ENCODE measurements at places on chromosomes 12 and 14.

GRCh38 chr14:64801800-64802199 lies 77.9 kb downstream of the SPTB start:
- no peak for DNase-seq

- no peak for DNase-seq
Observed at GRCh38 chr14:30621354-30621939, 672 bp upstream of the SCFD1 start.

GRCh38 chr12:116958402-116959197 lies 47.9 kb downstream of the FBXW8 start:
- no peak for DNase-seq

DNA sequence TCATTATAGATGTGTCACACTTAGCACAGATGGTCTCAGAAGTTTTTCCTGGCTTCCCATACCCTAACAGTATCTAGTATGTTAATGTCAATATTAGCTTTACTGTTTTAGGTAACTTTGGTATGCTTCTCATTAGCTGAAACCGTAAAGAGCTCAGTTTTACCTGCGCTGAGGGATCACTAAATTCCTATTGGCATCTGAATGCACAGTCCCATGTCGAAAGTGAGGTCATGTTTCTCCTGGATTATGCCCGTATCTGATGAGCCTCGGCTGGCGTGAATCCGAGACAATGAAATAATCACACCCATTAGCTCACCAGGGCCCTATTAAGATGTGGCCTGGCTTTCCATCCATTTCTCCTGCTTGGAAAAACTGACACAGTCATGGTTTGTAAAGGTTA lies 418.2 kb downstream of the ZFP36L1 start:
- no peak for DNase-seq

GRCh38 chr12:103494734-103495468 lies 867 bp downstream of the C12orf42 start:
- DNase-seq, result no peak

- DNase-seq, result no peak
Observed at GRCh38 chr14:80638620-80639515, 302.7 kb downstream of the CEP128 start.

DNA sequence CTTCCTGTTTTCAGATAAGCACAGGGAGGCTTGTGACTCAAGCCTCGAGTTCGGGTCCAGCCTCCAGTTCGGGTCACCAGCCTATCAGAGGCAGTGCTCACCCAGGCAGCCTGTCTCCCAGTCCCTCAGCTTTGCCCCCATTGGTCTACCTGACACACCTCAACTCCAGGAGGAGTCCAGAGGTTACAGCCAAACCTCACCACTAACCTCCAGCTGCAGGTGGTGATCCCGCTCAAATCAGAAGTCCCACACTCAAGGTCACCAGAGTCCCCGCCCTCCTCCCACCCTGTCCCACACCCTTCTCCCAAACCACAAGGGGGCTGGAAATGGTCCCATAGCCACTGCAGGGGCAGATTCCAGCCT lies 42.1 kb downstream of the KDM2B start:
- no peak for DNase-seq

- no peak for DNase-seq
Observed at GRCh38 chr14:104717646-104718045, 6.4 kb upstream of the ADSS1 start.

DNA sequence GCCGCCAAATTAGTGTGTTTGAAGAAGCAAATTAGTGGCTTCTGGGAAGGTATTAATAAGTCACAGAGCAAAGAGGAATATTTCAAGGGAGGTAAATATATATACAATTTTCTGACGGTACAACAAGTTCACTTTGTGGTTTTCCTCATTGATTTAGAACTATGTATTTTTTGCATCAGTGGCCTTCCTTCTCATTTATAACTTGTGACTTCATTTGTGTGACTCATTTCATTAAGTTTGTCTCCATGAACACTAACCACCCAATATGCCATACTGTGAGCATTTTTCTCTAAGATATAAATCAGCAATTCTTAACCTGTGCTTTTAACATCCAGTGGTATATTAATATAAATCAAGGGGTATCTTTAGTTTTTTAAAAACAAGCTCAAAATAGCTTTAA lies 29.3 kb upstream of the ARHGAP5 start:
- no peak for DNase-seq

- DNase-seq, result no peak
Observed at GRCh38 chr12:54060975-54061778, 7.5 kb downstream of the HOXC4 start.

GRCh38 chr12:24928131-24928530 lies 20.8 kb downstream of the BCAT1 start:
- DNase-seq, result no peak

Measured in activated naive CD8-positive, alpha-beta T cell treated with anti-CD3 and anti-CD28 coated beads for 36 hours (primary cell).